ENCODE measurements at places on chromosomes 3 and 15. TPM values are rescaled to one million over a fixed set of nuclear protein-coding genes. Genes with fewer than 3 reads are reported as not detected.

DNA sequence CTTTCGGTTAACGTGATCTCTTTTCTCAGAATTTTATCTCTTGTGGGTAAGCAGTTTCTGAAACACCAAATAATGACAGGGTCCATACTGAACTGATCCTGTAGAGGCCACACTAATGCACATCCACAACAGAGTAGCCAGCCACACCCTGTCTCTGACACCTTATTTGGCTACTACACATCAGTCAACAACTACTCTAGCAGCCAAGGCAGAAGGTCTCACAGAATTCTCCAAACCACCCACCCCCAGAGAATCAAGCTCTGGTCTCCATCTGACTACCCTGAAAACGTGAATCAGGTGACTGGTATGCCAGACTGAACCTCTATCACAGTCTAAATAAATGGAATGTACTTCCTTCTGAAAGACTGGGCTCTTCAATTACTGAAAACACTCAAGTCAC lies 38.0 kb downstream of the EDC3 start:
- no peak for DNase-seq
- no peak overlapping the region for H3K4me3 ChIP-seq

DNA sequence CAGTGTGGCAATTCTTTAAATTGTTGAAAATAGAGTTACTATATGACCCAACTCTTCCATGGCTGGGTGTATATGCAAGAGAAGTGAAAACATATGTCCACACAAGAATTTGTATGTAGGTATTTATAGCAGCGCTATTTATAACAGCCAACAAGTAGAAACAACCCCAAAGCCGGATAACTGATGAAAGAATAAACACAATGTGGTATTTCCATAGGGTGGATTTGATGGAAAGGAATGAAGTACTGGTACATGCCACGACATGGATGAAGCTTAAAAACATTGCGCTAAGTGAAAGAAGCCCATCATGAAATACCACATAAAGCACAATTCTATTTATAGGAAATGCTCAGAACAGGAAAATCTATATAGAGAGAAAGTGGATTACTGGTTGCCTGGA lies 554.5 kb downstream of the AGBL1 start:
- no peaks in the 10 kb centered on the region for H3K27me3 ChIP-seq
- H3K27ac ChIP-seq: no peak overlapping the region
- no peaks in the 10 kb centered on the region for H3K36me3 ChIP-seq
- H3K4me3 ChIP-seq: no peak overlapping the region
- DNase-seq: no peak
- no peaks in the 10 kb centered on the region for H3K4me1 ChIP-seq

DNA sequence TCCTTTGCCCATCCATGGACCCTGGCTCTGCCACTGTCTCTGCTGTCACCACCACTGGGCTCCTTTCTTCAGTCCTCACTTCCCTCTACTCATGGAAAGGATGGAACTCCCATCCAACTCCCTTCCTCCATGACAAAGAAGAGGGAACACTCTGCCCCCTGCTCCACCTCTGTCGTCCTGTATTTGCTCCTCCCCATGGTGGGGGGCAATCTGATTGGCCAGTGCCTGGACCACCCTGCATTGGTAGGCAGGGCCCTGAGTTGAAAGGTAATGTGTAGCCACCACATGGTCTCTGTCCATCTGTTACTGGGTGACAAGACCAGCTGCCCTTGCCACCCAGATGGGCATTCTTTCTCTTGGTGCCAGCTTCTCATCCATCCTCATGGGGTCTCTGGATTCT lies 20.7 kb upstream of the HEG1 start:
- no peak overlapping the region for H3K4me3 ChIP-seq
- H3K4me1 ChIP-seq: no peaks in the 10 kb centered on the region
- no peaks in the 10 kb centered on the region for H3K36me3 ChIP-seq
- no peak overlapping the region for H3K27ac ChIP-seq
- no peak for DNase-seq
- no peaks in the 10 kb centered on the region for H3K27me3 ChIP-seq

DNA sequence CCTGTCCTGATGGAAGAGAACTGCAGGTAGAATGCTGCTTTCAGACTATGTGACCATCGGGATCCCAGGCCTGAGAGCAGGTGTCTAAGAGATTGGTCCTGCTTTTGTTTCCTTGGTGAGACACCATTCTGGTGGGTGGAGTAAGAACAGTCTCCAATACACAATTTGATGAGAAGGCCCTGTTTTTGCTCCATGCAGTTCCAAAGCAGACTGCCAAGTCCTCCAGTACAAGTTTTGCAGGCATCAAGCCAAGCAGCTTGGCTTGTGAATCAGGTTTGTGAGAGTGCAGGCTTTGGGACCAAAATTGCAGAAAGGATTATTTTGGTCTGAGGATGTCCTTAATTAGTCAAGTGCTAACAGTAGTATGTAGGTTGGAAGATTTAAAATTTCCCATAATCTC lies 381.6 kb downstream of the FOXP1 start:
- H3K27ac ChIP-seq: no peak overlapping the region
- H3K4me1 ChIP-seq: peaks cover 13% of the 10 kb centered on the region
- no peak for DNase-seq
- H3K36me3 ChIP-seq: no peaks in the 10 kb centered on the region
- no peaks in the 10 kb centered on the region for H3K27me3 ChIP-seq

GRCh38 chr3:31534065-31534425 lies 1.3 kb downstream of the STT3B start:
- no peaks in the 10 kb centered on the region for H3K27me3 ChIP-seq
- peak overlapping the region; percentile 98 for H3K27ac ChIP-seq
- peaks cover 28% of the 10 kb centered on the region for H3K4me1 ChIP-seq
- H3K36me3 ChIP-seq: no peaks in the 10 kb centered on the region

Gene SAXO2
- total RNA-seq: 1.4 TPM

Gene LYZL4
- total RNA-seq: not detected

Gene GRAMD2A
- total RNA-seq: 36.1 TPM

Gene UNC13C
- 0.05 TPM for total RNA-seq

Data from left lung (tissue), 14 donors.